Right hindlimb (tissue), 1 donor: ENCODE measurements at places on chromosomes 2 and 18.

- DNase-seq = no peak
Measured at GRCh38 chr18:28124131-28125029, 52.5 kb downstream of the CDH2 start.

GRCh38 chr2:64941801-64942200, 47.4 kb upstream of the SLC1A4 start:
- no peak for DNase-seq

GRCh38 chr2:218130822-218131221, 5.0 kb downstream of the CXCR2 start:
- no peak for DNase-seq

GRCh38 chr2:15731889-15732271, 140.2 kb downstream of the DDX1 start:
- no peak for DNase-seq

DNA sequence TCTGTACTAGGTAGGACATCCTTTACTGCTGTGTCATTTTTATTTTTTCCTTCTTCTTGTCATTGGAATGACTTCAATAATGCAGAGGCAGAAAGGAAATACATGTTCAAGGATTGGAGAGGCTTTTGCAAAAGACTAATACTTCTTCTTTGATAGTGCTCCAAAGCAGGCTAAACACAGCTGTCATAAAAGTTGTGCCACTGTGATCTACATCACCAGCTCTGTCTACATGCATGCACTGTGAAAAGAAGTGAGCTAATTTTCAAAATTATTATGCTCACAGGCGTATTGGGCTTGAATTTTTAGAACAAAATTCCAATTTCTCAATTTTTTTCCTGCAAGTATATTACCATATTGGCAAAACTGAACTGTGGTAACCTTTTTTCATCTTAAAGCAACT, 37.5 kb upstream of the CALCRL start:
- no peak for DNase-seq

DNA sequence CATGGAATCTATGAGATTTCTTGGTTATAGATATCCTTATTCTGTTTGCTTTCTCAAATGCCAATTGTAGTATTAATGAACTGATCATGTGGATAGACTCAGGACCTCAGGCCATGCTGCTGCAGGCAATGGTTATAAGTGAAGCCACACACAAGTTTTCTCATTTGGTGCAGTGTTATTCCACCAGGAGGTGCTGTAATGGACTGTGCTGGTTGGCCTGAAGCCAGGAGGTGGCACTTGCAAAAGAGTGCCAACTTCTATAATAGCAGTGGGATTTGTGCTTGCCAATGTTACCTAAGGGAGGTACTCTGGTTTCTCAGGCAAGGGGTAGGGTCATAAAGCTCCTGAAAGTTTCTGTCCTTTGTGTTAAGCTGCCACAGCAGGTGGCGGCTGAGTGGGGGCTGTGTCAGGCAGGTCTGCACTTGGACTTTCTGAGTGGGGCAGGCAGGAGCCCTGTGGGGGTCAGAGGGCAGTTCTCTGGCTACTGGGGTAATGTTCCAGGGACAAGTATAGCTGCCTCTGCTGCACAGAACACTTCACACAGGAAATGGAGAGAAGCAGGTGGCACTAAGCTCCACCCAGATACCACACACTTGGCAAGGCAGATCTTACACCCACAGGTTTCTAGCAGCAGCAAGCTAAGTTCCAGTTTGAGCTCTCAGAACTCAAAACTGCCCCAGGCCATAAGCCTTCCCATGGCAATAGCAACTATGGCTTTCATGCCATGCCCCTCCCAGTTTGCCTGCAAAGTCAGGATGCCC, 352.6 kb upstream of the CWC22 start:
- DNase-seq = no peak
